Lower lobe of right lung (tissue), 2 donors: ENCODE measurements at places on chromosomes 3 and 15. TPM values are rescaled to one million over a fixed set of nuclear protein-coding genes. Genes with fewer than 3 reads are reported as not detected.

ROBO2 gene
- 11.8 TPM for total RNA-seq

DNA sequence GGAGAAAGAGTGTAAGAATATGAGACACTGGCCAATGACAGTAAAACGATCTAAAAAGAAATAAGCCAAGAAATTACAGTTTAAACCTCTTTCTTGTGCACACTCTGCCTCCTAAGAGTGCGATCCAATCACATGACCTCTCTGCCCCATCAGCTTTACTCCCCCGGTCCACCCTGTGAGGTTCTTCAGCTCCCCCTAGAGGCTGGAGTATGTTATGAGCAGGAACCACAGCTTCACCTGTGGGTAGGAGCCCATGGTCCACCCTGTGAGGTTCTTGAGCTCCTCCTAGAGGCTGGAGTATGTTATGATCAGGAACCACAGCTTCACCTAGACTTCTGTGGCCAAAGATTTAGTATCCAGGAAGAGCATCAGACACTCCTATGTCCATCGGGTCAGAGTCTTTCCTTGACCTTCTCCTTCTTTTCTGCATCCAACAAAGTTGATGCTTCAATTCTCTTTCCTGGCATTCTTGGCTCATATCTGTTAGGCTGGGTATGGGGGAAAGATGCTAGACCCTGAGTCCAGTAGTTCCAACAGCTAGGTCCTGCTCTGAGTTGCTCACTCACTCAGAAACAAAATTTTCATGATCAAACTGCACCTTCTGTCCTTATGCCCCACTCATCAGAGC, 164.0 kb downstream of the MINAR1 start:
- no peak overlapping the region for H3K4me3 ChIP-seq
- no peak overlapping the region for H3K27ac ChIP-seq
- no peaks in the 10 kb centered on the region for H3K4me1 ChIP-seq
- DNase-seq: peak; percentile 57
- H3K36me3 ChIP-seq: no peaks in the 10 kb centered on the region

DNA sequence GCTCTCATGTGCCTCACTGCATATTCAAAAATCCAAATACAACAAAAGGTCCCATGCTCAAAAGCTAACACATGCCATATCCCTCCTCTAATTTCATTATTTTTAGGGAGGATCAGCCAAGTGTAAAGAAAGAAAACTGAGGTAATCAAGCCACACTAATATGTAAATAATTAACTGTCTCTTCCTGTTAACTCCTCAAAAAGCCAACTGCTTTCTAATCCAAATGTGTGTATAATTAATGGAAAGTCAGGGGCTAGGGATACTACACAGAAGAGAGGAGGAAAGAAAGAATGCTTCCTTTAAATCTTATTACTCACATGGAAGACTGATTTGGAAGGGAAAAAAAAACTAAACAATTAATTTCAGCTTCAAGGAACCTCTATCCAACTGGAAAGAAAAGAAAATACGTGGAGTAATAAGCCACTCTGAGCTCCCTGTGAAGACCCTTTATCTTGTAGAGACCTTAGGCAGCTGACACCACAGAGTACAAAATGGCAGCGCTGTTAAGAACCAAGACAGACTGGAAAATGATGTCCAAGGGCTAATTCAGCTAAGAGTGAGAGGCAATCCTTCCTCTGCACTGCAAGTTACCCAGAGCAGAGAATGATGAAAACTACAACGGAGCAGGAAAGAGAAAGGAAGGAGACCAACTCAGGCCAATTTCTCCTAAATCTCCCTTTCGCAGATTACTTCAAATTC, 56.8 kb downstream of the ZNF148 start:
- no peaks in the 10 kb centered on the region for H3K27me3 ChIP-seq
- peaks cover 19% of the 10 kb centered on the region for H3K36me3 ChIP-seq
- no peak for DNase-seq
- H3K4me3 ChIP-seq: no peak overlapping the region
- H3K27ac ChIP-seq: no peak overlapping the region
- H3K4me1 ChIP-seq: peaks cover 8% of the 10 kb centered on the region

- H3K27me3 ChIP-seq: no peaks in the 10 kb centered on the region
- no peak for DNase-seq
- peaks cover 99% of the 10 kb centered on the region for H3K4me1 ChIP-seq
- H3K4me3 ChIP-seq: peak overlapping the region; percentile 17
- peak overlapping the region; percentile 62 for H3K27ac ChIP-seq
Measured at GRCh38 chr3:69092030-69092516, 7.3 kb downstream of the ARL6IP5 start.

DNA sequence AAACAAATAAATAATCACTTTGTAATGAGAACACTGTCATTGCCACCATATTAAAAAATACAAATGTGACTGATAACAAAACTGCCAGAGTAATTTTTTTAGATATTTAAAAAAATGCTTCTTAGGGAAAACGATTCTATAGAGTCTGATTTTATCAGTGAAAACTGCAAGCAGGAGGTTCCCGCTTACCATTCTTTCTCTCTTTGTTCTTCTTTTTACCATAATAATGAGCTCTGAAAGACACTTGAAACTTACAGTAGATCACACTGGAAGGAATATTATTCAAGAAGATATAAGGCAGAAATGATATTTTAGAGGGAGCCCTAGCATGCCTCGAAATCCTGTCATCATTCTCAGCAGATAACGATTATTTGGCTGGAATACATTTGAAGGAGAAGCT, 701.3 kb downstream of the ROBO1 start:
- no peak overlapping the region for H3K4me3 ChIP-seq
- H3K27ac ChIP-seq: no peak overlapping the region
- H3K4me1 ChIP-seq: no peaks in the 10 kb centered on the region
- no peaks in the 10 kb centered on the region for H3K27me3 ChIP-seq

COX5A gene
- 134 TPM for total RNA-seq

DNA sequence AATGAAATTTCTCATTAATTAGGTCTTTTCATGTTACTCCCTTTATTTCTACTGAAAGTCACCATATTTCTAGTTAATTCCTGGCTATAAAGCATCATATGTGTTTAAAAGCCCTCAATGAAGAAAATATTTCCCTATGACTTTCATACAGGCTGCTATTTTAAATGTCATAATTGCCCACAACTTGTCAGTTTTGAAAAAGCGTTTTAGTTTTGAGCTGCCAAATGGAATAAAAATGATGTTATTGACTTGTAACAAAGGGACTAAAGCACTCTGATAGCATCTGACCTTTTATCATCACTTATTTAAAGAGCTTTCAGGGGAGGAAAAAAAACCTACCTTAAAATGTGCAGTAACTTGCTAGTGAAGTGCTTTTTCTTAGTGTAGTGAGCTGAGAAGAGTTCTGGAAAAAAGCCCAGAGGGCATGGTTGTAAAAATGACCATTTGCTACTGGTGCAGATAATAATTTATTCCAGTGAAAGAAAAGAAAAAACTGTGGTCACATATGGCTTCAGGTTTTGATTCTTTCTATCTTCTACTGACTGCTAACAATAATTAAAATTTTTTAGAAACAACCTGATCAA, 877.2 kb downstream of the CADM2 start:
- H3K27me3 ChIP-seq: no peaks in the 10 kb centered on the region
- no peak overlapping the region for H3K27ac ChIP-seq
- DNase-seq: no peak
- H3K36me3 ChIP-seq: no peaks in the 10 kb centered on the region

DNA sequence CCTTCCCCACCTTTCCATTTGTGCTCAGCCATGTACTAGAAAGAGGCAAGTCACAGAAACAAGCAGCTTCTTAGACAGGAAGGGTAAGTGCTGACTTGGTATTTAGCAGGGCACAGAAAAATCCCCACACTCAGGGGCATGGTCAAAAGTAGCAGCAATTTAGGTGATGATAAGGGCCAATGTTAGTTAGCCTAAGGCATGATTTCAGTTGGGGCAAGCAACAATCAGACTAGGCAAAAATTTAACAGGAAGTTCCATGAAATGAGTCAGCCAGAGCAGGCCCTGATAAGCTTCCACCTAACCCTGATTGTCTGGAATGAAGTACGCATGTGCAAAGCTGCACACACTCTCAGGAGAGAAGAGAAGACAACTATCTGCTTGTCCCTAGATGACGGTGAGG, 423.4 kb upstream of the UBE2E2 start:
- no peak overlapping the region for H3K4me3 ChIP-seq
- H3K36me3 ChIP-seq: no peaks in the 10 kb centered on the region
- H3K4me1 ChIP-seq: no peaks in the 10 kb centered on the region
- no peak for DNase-seq

- H3K27me3 ChIP-seq: no peaks in the 10 kb centered on the region
- no peak for DNase-seq
- no peaks in the 10 kb centered on the region for H3K4me1 ChIP-seq
- no peaks in the 10 kb centered on the region for H3K36me3 ChIP-seq
- no peak overlapping the region for H3K4me3 ChIP-seq
- no peak overlapping the region for H3K27ac ChIP-seq
Measured at GRCh38 chr3:184676927-184677326, 34.9 kb downstream of the MAGEF1 start.
